ENCODE measurements at places on chromosomes 5 and 9. TPM values are rescaled to one million over a fixed set of nuclear protein-coding genes. Genes with fewer than 3 reads are reported as not detected.

- DNase-seq: no peak
Measured at GRCh38 chr5:106307265-106307664, 1363.5 kb downstream of the EFNA5 start.

GRCh38 chr5:119269061-119269944, 86.5 kb upstream of the TNFAIP8 start:
- DNase-seq: peak; percentile 23

The PPP2R2B gene
- total RNA-seq: 0.05 TPM

GRCh38 chr9:20048985-20049384, 260.1 kb upstream of the SLC24A2 start:
- no peak for DNase-seq

- no peak for DNase-seq
Measured at GRCh38 chr9:90830977-90831376, 29.4 kb downstream of the SYK start.

GRCh38 chr9:88388886-88389605, 802 bp downstream of the SPIN1 start:
- DNase-seq: no peak

The CDX1 gene
- total RNA-seq: not detected

GRCh38 chr5:132557478-132558172, 848 bp downstream of the RAD50 start:
- peak; percentile 24 for DNase-seq

The CARD9 gene
- total RNA-seq: 1.2 TPM

GRCh38 chr5:33936004-33936380, 194 bp upstream of the RXFP3 start:
- peak; percentile 48 for DNase-seq

The PFN3 gene
- total RNA-seq: not detected

The PIP5KL1 gene
- total RNA-seq: 0.45 TPM

GRCh38 chr9:20442461-20443319, 179.6 kb downstream of the MLLT3 start:
- no peak for DNase-seq

GRCh38 chr5:126888175-126888574, 111.2 kb downstream of the LMNB1 start:
- no peak for DNase-seq

The ABCA1 gene
- total RNA-seq: 9.5 TPM

DNA sequence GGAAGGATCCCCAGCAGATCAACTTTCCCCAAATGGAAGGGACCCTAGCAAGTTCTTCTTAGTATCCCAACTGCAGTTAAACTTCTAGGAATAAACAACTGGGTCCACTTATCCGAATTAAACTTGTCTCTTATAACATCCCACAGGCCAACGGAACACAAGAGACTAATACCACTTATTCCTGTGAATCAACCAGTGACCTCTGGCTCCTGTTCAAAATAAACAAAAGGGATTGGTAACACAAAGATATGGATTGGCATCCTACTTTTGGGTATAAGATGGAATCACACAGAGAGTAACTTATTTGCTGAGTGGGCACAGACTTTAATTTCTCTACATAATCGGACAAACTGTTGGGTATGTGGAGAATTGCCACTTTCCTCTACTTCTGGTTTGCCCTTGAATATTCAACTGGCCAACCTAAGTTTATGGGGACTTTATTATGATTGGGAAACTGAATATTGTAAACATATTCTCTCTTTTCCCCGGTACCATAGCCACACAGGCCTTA, 12.4 kb upstream of the PAIP1 start:
- DNase-seq: no peak

DNA sequence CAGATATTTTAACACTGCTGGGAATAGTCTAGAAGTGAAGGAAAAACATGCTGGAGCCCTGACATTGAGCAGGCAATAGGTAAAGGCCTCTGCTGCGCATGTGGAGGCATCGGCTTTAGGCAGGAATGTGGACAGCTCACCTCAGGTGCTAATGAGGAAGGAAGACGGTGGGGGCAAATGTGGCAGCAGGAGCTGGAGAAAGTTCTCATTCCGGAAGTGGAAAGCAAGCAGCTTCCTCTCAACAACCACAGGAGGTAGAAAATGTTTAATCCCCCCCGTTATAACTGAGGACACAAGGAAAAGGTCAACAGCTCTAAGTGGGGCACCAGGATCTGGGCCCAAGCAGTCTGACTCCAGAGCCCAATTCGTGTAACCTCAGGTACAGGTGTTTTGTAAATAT, 7.6 kb upstream of the RPS14 start:
- no peak for DNase-seq

DNA sequence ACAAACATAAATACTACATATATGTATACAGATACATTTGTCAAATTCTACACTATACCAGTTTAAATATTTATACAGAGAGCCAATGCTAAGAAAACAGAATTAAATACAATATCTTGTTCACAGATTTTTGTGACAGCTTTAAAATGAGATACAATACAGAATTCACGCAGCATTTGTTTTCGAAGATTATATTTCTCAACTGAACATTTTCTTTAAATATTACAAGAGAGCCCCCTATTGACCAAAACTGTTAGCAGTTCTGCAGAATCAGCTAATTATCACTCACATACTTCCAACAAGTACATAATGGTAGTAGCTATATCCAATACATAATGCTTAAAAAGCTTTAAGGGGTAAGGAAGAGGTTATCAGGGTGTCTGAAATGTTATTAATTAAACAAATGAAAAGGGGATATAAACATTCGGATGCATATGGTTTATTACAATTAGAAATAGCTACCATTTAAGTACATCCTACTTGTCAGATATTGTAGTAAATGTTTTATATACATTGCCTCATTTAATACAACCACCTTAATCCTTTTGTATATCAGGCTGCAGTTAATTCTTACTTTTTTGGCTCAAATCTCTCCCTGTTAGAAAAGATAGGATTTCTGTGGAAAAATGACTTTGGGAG, 31.7 kb downstream of the ZDHHC21 start:
- no peak for DNase-seq

The CTXN3 gene
- total RNA-seq: not detected

The INPP5E gene
- 8.9 TPM for total RNA-seq

- no peak for DNase-seq
Measured at GRCh38 chr5:79898611-79899010, 92.5 kb downstream of the MTX3 start.

The HAVCR2 gene
- 2.0 TPM for total RNA-seq

DNA sequence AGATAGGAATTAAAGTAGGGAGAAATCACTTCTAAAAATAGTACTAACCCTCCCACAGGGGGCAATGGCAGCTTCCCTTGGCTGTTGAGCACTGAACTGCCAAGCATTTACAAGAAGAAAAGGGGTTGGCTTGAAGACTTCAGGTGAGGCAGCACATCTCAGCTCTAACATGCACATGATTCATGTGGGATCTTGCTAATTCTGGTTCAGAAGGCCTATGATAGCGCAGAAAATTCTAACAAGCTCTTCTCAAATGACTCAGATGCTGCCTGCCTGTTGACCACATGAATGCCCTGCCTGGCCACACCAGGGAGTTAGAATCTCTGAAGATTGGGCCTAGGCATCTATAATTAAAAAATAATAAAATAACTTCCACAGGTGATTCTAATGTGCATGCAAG, 22.6 kb downstream of the CD180 start:
- no peak for DNase-seq

DNA sequence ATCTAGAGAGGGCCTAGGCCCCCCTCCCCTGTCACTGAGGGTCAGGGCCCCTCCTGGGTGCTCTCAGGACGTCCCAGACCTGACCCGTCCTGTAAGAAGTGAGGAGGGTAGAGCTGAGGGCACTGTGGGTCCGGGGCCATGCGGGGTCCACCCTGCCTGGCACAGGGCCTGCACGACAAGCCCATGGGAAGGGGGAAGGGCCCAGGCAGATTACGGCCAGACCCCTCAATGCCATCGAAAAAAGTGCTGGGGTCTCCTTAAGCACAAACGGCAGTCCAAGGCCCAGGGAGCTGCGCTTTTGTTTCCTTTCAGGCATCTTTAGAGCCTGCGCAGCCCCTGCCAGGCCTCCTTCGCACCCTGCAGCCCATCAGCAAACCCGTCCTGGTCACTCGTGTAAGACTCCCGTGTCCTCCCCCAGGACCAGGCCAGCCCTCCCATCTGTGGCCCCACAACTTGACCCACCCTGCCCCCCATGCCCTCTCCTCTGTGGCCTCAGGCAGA, 4.4 kb upstream of the EXOC3 start:
- DNase-seq: no peak

DNA sequence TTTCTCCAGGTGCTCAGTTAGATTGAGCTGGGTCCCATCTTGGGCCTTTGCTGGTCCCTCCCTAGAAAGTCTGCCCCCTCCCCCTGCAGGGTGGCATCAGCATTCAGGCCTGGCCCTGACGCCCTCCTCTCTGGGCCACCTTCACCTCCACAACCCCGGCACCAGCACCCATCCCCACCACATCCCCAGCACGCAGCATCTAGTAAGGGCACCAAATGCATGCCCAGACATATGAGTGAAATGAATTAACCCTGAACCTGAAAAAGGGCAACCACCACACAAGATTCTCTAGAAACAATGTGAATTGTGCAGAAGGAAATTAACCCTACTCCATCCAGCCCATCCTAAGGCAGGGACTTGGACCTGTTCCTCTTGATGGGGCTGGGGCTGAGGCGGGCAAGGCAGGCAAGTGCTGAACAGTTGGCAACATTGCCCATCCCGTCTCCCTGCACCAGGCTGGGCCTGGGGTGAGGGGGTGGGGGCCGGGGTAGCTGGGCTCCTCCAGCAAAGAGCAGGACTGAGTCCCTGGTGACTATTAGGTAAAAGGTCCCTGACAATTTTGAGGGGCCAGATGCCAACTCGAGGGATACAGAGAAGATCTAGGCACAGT, 125.9 kb downstream of the KCNIP1 start:
- no peak for DNase-seq

DNA sequence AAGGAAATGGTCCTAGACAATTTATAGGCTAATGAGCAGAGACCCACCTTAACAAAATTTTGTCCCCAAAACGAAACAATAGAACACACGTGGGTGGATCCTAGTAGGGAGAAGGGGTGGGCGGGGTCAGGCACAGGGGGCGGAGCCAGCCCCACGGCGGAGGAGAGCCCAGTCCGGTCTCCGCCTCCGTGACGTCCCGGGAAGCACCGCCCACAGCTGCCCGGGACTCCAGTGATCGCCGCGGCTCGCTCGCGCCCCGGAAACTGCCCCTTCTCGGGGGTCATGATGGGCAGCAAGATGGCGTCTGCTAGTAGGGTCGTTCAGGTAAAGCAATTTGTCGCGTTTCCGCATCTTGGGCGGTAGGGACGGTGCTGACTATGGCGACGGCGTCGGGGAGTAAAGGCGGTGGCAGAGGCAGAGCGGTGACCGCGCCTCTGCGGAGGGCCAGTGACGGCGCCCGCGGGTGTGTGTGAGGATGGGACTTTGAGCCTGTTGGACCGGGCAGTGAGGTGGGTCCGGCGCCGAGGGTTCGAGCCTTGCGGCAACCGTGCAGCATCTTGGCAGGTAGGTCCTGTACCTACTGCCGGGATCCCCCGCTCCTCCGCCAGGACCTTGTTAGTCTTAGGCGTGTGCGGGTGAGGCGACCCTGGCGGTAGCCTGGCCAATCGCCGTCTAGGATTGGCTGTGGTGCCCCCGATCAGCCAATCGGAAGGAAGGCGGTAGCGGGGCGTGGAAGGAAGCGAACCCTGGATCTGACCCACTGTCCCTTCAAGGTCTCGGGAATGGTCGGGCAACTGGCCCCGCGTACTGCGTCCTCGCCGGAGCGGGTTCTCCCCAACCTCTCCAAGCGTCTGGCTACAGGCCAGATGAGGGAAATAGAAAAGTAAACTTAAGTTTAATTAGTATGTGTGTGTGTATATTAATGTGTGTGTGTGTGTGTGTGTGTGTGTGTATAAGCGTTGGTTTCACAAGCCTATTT, 16.8 kb upstream of the CDK7 start:
- DNase-seq: peak; percentile 99

GRCh38 chr5:155952486-155953089, 374.4 kb upstream of the SGCD start:
- no peak for DNase-seq

GRCh38 chr5:40570408-40571129, 109.1 kb upstream of the PTGER4 start:
- no peak for DNase-seq

DNA sequence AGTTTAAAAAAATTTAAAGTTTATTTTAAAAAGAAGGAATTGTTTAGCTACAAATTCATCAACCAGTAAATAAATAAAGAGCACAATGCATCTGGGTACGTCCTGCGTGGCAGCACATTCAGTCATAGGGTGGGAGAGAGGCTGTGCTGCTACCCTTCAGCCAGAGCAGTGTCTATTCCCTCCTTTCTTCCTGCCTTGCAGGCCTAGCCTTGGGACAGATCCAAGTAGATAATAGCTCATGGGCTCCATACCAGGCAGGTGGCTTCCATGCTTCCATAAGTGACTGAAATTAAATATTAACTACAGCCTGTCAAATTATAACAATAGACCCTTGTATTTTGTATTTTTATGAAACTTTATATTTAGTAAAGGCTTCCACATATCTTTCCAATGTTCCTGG, 408.3 kb upstream of the RGMB start:
- no peak for DNase-seq
